ENCODE measurements at places on chromosomes 6 and 20.
A peak's percentile ranks its signal among the peaks of the same experiment; 100 is the strongest.

DNA sequence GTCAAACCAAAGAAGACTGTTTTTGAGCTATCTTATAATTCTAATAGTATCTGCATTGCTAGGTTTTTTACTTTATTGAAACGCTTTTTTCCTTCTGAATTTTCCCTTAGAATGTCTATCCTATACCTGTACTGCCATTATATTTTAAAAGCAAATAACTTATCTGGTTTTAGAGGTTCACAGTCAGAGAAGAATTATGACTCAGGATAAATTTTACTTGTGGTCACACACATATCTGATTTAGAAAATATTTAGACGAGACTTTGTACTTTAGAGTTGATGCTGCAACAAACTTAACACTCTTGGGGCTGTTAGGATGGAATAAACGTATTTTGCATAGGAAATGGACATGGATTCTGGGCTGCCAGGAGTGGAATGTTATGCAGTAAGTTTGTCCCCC lies 33.0 kb downstream of the LMBRD1 start:
- no peak for DNase-seq

DNA sequence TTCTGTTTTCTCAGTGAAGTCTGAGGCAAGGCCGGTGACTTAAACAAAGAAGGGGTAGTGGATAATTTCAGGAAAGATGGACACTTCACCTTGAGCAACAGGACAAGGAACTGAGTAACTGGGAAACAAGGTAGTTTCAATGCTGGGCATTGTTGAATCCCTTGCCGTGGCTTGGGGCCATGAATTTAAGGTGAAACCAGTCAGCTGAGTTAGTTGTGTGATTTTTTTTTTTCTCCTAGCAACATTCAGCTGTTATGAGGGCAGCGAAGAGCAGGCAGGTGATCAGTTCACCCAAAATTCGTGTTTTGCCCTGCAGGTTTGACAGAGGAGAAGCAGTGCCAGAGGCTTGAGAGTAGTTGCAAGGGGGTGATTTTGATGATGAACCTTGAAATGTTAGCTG lies 6.8 kb downstream of the BICRAL start:
- no peak for DNase-seq

DNA sequence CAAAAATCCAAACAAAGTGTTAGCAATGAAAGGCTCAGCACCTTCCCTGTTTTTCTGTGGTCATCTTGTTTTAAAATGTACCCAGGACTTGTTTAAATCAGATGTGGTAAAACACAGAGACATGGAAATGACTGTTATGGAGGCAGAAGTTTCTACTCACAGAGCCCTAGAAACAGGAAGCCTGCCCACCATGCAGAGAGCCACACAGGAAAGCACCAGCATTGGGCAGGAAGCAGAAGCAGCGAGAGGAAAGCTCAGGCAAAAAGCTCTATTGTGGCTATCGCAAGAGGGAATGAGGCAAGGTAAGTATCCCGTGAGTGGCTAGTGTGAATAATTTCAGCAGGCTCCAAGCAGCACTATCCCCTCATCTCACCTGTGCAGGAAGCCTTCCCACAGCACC lies 42.8 kb downstream of the GPR6 start:
- DNase-seq: no peak

DNA sequence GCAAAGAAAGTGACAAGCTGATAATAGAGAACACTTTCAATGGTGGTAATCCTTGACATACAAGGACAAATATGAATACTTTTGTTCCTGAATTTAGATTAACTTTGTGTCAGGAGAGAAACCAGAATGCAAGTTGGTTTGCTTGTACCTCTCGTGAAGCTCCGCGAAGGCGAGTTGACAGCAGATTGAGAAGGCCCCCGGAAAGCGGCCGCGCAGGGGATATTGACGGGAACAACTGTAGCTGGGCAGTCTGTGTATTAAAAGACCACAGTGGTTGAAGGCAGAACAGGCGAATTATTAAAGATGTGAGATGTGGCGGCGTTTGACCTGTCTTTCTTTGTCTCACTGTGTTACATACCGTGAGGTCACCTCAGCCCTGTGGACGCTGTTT lies 175.8 kb upstream of the RALGAPA2 start:
- no peak for DNase-seq

GRCh38 chr6:10463491-10464481 lies 48.9 kb upstream of the TFAP2A start:
- no peak for DNase-seq

DNA sequence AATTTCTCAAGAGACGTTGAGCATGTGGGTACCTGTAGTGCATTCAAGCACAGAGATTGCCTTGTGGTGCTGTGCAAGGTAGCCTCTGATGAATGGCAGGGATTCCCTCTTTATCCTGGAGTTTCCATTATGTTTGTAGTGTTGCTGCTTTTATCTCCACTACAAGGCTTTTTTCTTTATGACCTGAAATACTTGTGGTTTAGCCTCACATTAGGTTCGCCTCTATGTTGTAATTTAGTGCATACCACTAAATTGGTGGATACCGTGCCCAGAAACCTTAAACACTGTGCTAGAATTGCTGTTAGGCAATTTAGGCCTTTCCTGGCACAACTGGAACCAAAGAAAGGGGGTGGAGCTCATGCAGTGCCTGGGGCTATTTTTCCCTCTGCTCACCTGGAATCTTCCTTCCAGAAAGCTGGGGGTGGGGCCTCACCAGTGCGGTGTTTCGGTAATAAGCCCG lies 76.8 kb downstream of the NCOA7 start:
- no peak for DNase-seq

DNA sequence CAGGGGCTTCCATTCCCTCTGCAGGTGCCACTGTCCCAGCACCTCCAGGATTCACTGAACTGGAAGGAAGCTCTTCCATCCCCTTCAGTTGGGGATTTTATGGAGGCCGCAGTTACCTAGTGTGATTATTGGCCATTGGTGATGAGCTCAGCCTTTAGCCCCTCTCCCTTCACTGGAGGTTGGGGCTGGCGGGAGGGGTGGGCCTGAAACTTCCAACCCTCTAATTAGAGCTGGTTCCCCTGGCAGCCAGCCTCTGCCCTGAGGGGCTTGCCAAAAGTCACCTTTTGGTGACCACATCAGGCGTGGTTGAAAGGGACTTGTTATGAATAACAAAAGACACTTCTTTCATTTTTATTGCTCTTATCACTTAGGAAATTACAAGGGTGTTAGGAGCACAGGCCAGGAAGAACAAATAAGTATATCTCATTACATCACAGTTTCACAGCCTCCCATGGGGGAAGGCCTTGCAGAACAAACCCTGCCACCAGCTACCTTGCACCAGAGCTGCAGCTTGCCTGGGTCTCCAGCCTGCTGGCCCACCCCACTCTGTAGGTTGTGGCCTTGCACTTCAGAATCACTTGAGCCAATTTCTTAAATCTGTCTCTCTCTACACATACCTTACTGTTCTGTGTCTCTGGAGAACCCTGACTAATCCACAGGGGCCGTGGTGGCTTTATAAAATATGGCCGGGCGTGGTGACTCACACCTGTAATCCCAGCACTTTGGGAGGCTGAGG lies 5.0 kb downstream of the PYGB start:
- no peak for DNase-seq

- DNase-seq: no peak
Observed at GRCh38 chr20:49595811-49596561, 28.0 kb upstream of the PTGIS start.

- DNase-seq: no peak
Observed at GRCh38 chr20:21146215-21146614, 20.3 kb downstream of the KIZ start.

DNA sequence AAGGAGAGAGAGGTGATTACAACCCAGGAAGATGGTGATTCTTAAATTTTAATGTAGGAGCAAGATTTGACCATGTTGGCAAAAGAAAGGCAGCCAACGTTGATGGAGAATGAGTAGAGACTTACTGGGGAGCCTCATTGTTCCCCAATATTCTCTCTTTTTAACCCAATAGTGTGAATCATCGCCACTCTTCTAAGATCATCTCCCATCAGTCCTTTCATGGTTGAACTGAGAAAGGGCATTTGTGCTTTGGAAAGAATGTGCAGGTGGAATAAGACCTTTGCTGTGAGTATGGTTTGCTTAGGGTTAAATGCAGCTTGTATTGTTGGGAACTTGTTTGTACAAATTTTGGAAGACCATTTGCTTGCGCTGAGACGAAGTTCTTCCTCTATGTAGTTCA lies 231.0 kb downstream of the TBXT start:
- no peak for DNase-seq

DNA sequence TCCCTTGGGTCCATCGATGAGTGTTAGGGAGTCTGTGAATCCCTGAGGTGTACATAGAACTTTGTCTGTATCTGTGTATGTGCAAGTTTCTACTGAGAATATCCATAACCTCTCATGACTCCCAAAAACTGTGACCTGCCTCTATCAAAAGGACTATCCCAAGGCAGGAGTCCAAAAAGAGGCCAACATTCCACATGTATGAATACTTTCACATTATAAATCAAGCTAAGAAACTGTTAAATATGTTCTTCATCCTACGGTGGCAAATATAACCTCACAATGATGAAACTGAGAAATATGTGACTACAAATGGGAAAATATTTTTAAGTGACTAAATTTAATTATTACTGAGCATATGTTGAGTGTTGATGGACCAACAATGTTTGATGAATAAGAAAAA lies 16.1 kb upstream of the STX11 start:
- DNase-seq: no peak

DNA sequence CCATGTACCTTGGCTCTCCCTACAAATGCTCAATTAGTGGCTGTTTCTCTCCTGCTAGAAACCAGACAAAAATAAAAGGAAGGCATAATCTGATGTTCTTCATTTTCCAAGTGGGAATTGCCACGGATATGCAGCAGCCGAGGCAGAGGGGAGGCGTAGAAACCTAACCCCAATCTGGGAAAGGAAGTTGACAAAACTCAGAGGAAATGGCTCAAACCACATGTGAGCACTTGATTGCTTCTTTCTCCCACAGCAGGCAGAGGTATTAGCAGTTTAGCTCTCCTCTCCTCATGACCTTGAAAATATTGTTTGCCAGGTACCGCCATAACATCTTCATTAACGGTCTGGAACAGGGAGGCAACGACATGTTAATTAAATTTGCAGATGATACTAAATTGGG lies 3.8 kb upstream of the MLN start:
- DNase-seq: no peak

DNA sequence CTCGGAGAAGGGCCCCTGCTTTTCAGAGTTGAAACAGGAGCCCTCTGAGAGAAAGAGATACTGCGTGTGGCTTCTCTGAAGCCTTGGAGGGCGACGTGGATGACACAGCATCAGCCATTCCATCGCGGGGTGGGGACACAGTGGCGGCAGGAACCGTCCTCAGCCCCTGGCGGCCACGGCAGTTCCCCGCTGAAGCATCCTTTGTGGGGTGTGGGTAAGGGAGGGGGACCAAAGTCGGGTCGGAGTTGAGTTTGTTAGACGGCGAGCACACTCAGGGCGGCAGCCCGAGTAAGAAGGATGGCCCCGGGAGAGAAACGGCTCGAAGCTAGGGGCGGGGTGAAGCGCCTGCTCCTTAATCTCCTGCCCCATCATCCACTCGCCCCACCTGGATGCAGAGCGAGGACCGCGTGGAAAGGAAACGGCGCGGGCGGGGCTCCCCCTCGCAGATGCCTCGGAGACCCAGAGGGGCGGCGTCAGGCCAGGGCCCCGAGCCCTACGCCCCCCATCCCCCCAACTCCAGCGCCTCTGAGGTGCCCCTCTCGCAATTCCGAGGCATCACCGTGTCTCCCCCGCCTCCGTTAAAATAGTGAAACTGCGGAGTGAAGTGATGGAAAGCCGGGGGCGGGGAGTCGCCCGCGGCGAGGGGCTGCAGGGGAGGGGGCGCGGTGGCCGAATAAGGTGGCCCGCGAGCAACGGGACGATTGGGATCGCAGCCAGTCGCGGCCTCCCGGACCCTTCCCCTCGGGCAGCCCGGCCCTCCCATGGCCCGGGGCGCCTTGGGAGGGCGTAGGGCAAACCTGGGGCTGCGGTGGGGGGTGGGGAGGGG lies 796 bp upstream of the RREB1 start:
- peak; percentile 74 for DNase-seq

- DNase-seq: no peak
Observed at GRCh38 chr6:5246141-5247097, 14.3 kb downstream of the LYRM4 start.

DNA sequence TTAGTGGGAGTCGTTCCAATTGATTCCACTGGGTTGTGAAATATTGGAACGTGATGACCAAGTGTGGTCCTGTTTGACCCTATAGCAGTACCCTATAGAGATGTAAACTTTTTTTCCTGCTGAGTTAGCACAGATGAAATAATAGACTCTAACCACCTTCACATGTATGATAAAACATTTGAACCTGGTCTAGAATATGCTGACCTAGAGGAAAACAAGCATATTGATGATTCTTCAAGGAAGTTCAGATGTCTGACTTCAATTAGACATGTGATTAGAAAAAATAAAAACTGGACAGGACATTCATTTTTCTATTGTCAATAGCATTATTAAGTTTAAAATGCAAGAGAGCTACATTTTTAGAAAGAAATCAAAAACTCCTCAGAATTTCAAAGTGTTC lies 402.1 kb downstream of the ARHGAP18 start:
- no peak for DNase-seq

DNA sequence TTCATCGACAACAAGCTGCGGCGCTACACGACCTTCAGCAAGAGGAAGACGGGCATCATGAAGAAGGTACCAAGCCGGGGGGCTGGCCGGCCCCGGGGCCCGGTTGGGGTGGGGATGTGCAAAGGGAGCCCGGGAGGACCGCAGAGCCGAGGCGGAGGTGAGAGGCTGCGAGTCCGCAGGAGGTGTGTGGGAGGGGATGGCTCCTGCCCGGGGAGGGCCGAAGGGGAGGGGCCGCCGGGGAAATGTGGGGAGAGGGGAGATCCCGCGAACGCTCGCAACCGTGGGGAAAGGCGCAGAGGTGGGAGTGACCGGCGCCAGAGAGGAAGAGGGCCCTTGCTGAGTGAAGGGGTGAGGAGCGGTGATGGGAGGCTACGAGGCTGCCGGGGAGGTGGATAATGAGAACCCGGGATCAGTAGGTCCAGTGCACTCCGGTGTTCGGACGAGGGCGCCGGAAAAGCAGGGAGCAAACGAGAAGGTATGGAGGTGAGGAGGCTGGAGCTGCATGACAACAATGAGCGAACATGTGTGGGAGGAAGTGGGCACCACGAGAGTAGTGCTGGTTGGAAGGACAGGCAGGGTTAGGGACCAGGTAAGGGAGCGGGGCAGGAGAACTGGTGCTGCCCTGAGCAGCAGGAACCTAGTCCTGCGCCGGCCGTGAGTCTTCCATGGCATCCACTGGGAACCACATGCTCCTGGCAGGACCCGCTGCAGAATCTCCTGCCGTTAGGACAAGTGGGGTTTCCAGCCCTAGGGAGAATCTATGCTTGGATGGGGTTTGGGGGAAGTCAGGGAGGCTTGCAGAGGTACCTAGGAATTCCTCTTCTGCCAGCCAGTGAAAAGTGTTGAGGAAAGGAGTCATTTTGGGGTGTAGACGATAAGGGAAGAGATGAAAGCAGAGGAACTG lies 1.3 kb downstream of the SRF start:
- DNase-seq: peak; percentile 62

Measured in liver (tissue), 10 donors.